Natural killer cell treated with Interleukin-12 subunit alpha and Interleukin-12 subunit beta and Interleukin-15 and Interleukin-18, amount 100 ng/mL, for 72 hours (primary cell): ENCODE measurements at places on chromosomes 7 and 10.

GRCh38 chr10:122139627-122140170, 131.4 kb upstream of the BTBD16 start:
- DNase-seq, result no peak

- DNase-seq, result no peak
Observed at GRCh38 chr10:71711052-71711623, 8.4 kb downstream of the C10orf105 start.

DNA sequence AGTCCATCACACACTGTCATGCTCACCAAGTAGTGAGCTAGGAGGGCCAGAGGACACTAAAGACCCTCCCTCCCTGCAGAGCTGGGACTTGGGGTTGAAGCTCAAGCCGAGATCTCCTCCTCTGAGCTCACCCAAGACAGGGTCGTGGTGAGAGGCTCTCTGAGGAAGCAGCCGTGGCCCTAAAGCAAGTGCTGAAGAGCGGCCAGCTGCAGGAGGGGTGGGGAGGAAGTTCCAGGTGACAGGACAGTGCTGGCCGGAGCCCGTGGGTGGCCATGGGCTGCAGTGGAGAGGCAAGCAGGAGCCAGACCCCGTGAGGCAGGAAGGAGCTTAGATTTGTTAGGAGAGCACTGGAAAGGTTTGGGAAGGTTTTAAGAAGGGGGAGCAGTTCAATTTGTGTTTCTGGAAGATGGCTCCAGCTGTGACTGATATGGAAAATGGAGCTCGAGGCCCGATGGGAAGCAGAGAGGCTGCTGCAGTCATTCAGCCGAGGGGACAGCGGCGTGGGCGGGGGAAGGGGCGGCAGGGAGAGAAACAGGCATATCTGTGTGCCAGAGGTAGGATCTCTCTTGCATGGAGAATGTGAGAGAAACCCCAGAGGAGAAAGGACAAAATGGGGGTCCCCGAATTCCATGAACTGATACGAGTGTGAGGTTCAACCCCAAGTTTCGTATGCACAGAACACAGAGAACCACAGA, 26.9 kb upstream of the DNAAF5 start:
- DNase-seq, result no peak

DNA sequence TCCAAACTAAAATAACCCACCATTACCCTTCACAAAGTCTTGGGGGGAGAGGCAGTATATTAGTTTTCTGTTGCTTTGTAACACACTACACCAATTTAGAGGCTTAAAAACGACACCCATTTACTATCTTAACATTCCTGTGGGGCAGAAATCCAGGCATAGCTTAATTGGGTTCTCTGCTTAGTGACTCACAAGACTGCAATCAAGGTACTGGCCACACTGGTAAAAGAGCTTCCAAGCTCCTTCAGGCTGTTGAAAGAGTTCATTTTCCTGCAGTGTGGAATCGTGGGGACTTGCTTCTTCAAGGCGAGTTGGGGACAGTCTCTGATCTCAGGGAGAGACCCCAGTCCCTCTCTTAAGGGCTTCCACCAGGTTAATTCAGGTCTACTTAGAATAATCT, 139.1 kb downstream of the XPNPEP1 start:
- no peak for DNase-seq

- DNase-seq, result no peak
Observed at GRCh38 chr10:131073469-131074035, 238.0 kb downstream of the TCERG1L start.

GRCh38 chr10:12961416-12962205, 39.9 kb downstream of the CCDC3 start:
- no peak for DNase-seq

- no peak for DNase-seq
Observed at GRCh38 chr7:23622506-23622925, 25.3 kb downstream of the CCDC126 start.

- DNase-seq, result no peak
Observed at GRCh38 chr10:3898821-3899220, 113.8 kb upstream of the KLF6 start.

GRCh38 chr7:120412139-120413050, 139.4 kb downstream of the KCND2 start:
- no peak for DNase-seq

- no peak for DNase-seq
Observed at GRCh38 chr7:66847879-66848790, 72.9 kb upstream of the TMEM248 start.
